ENCODE measurements at places on chromosomes 13 and 19. TPM values are rescaled to one million over a fixed set of nuclear protein-coding genes. Genes with fewer than 3 reads are reported as not detected.

- DNase-seq, result no peak
Measured at GRCh38 chr19:4453232-4454179, 4.1 kb downstream of the UBXN6 start.

DNA sequence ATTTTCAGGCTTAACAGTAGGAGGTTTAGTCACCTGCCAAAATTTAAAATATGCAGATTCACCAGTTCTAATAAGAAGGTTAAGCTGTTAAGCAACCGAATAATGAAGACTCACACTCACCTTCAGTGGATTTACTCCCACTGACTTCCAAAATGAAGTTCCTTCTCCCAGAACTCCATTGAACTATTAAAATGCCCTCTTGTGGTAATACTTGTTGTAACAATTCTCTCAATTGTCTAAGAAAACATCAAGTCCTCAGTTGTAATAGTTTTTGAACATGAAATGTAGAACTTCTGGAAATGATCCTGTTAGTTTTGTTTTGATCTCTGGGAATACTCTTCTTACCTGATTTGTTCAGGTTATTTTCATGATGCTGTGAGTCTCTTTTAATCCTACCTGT is 522.0 kb upstream of the ATXN8OS start:
- no peak for DNase-seq

GRCh38 chr13:102197193-102197592 is 204.7 kb downstream of the FGF14 start:
- peak; percentile 12 for DNase-seq

DNA sequence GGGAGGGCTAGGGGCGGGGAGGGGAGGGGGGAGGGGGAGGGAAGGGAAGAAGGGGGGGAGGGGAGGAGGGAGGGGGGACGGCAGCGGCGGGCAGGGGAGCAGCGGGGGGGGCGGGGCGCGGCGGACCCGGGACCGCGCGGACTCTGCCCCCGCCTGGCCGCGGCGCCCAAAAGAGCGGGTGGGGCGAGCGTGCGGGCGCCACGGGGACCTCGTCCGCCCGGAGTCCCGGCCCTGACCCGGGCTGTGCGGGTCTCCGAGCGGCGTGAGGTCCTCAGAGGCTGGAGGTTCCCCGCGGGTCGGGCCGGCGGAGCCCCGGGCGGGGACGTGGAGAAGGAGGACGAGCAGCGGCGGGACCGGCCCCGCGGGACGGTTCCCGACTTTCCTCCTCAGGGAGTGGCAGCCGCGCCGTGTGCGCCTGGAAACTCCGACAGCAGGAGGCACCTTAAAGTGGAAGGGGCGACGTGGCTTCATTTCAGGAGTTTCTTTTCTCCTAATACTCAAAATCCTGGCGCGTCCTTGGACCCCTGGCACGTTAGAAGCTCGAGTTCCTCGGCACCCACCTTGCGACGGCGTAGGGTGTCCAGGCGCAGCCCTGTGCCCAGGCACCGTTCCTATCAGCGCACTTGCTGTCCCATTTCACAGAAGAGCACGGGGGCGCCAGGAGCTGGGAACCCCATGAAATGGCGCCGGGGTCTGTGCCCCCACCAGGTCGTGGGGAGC is 518 bp upstream of the PLPP2 start:
- DNase-seq, result no peak

Gene CEACAM7
- total RNA-seq, result not detected
